ENCODE measurements at places on chromosomes 7 and 10.

- no peak for DNase-seq
Measured at GRCh38 chr10:107546986-107547385, 382.5 kb upstream of the SORCS1 start.

DNA sequence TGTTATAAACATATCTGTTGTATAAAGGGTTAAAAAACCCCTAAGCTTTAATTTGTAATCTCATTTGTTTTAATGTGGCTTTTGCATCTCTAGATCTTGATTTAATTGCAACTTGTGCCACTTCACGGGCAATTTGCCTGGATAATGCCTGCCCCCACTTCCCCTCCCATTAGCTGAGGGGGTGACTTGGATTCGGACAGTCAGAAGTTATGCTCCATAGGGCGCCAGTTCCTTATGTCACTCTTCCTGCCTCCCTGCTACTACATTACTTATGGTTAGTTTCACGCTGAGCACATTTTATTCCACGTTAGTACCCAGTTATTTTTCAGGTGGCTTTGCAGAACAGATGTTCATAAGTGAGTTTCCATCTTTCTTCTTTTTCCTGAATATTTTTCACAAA lies 1015.2 kb upstream of the PHF14 start:
- DNase-seq, result no peak

DNA sequence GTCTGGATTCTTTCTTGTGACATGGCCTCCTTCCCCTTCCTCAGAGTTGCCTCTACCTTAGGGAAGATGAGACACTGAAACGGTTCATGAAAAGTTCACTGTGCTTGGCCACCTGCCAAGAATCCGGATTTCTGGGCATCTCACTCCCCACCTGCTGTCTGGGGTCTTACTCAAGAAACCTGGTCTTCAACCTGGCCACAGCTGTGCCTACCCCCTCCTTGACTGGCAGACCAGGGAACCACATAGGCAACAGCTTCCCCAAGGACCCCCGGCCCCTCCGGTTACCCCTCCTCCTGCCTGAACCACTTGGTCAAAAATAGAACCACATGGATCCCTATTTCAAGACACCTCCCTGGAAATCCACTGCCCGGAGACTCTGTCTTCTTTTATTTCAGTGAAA lies 58.7 kb upstream of the NANOS1 start:
- no peak for DNase-seq

GRCh38 chr7:50704844-50705243 lies 77.9 kb downstream of the GRB10 start:
- DNase-seq, result no peak

- no peak for DNase-seq
Measured at GRCh38 chr7:106050746-106051117, 61.4 kb downstream of the SYPL1 start.

GRCh38 chr10:70886921-70887665 lies 1.3 kb downstream of the PCBD1 start:
- no peak for DNase-seq

- DNase-seq, result no peak
Measured at GRCh38 chr7:82172881-82173280, 270.7 kb downstream of the CACNA2D1 start.

- no peak for DNase-seq
Measured at GRCh38 chr7:134630893-134631292, 15.8 kb upstream of the BPGM start.

DNA sequence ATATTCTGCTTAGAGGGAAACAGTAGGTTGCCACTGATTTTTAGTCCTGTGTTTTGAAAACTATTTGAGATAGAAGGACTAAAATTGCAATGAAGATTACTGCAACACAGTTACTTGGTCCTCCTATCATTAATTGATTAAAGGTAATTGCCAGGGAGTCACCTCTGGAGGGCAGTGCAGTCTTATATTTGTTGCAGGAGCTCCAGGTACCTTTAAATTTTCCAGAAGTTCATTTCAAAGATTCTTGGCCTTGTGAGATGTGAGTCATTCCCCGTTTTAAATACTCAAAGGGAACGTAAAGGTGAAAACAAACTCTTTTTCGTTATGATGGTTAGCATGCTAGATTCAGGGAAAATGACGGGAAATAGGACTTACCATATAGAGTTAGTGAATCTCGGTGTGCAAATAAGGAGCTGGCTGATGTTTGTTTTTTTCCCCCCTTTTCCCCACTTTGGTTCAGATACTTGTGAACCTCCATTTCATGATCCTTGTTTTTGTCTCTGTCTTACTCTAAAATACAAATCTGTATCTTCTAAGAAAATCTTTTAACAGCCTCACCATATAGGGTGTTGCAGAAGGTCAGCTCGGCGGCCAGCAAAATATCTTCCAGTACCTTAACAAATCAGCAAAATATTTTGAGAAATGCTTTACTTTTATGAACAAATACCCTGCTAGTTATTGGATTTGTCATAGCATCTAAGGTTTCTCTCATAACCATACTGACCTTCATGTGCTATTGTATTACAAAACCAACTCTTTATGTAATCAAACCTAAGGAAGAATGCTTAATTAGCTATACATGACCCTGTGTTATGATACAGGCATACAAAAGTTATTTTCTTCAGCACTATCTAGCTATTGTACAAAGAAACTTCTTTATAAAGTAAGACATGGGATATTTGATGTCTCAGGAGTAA lies 143.0 kb upstream of the HDAC9 start:
- peak; percentile 17 for DNase-seq

DNA sequence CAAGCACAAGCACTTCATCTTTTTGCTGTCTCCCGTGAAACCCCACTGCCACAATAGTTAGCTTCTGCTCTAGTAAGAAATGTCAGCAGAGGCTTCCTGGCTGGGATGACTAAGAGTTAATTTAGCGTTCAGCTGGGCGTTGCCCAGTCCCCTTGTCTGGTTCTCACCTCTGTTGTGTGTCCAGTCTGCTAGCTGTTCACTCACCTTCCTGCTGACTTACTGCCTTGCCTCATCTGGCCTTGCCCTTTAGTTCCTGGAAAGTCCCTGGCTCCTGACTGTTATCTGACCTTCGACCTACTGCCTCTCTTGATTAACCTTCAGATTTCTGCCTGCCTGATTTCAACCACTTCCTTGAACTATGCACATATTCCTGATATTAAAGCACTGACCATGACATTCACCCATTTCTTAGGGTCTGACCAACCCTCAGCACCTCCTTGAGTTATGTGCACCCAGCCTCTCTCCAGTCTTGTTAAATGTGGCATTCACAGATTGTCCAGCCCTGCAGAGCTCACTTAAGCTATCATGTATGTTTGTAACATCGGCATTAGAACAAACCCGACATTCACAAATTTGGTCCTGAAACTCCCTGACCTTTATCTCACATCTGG lies 30.3 kb downstream of the C7orf33 start:
- no peak for DNase-seq
